ENCODE measurements at places on chromosomes 5 and 9. TPM values are rescaled to one million over a fixed set of nuclear protein-coding genes. Genes with fewer than 3 reads are reported as not detected.

Gene SLC22A4
- total RNA-seq = 0.95 TPM

Gene FOXI1
- total RNA-seq = not detected

DNA sequence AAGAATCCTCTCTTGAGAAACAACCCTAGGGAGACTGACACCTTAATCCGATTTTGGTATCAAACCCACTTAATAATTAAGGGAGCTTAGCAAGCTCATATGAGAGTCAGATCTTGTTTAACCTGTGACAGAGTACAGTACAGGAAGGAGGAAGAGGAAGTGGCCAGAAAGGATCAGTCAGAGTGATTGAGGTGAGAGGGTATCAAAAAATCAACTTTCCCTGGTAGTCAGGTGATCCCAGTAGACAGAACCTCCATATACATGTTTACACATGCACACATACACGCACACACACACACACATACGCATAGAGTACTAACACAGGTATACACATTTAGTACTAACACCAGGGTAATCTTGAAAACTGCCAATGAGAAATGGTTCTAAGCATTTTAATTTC lies 56.8 kb downstream of the GLIS3 start:
- no peak for DNase-seq

Gene GRIA1
- not detected for total RNA-seq

DNA sequence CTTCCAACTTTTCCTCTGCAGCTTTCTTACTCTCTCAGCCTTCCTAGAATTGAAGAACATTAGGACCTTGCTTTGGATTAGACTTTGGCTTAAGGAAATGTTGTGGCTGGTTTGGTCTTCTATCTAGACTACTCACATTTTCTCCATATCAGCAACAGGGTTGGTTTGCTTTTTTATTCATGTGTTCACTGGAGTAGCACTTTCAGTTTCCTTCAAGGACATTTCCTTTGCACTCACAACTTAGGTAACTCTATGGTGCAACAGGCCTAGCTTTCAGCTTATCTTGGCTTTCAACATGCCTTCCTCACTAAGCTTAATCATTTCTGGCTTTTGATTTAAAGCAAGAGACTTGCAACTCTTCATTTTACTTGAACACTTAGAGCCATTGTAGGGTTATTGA lies 153.1 kb downstream of the CCDC192 start:
- DNase-seq = no peak

- DNase-seq = no peak
Measured at GRCh38 chr5:165076686-165077085, 1571.3 kb downstream of the MAT2B start.

DNA sequence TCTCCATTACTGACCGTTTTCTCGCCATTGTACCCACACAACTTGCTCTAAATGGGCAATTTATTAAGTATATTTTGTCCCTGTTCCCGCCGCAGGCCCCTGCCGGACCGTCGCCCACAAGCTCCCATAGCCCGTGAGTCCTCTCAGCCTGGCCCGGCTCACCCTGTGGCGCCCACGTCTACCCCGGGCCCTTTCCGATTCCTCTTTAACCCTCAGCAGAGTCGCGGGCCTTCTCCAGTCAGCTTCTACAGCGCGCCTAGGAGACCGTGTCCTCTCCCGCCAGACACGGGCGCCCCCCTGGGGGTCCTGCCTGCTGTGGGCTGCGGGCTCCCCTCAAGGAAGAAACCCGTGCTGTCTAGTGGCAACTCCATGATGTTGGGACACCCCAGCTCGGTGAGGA lies 57.8 kb upstream of the SPATA31E1 start:
- DNase-seq = no peak

- DNase-seq = no peak
Measured at GRCh38 chr5:14257995-14258403, 114.9 kb downstream of the TRIO start.

Gene NME5
- not detected for total RNA-seq

DNA sequence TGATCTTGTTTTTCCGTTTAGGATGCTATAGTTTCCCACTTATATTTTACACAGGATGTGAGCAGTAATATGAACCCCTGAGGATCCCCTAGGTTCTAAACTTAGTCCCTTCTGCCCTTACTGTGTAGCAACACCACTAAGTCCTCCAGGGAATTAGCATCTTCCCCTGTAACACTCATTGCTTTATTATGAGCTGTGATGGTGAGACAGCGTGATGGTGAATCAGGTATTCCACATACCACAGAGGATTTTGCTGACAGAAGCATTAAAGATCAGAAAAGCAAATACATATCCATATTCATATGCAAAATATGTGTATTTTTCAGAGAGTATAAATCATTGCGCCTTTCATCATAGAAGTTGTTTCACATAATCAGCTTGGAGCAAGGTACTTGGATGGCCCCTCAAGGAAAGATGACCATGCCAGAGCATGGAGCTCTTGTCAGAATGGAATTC lies 317.0 kb downstream of the ICE1 start:
- no peak for DNase-seq

- DNase-seq = no peak
Measured at GRCh38 chr9:130426883-130427282, 17.9 kb upstream of the ASS1 start.

DNA sequence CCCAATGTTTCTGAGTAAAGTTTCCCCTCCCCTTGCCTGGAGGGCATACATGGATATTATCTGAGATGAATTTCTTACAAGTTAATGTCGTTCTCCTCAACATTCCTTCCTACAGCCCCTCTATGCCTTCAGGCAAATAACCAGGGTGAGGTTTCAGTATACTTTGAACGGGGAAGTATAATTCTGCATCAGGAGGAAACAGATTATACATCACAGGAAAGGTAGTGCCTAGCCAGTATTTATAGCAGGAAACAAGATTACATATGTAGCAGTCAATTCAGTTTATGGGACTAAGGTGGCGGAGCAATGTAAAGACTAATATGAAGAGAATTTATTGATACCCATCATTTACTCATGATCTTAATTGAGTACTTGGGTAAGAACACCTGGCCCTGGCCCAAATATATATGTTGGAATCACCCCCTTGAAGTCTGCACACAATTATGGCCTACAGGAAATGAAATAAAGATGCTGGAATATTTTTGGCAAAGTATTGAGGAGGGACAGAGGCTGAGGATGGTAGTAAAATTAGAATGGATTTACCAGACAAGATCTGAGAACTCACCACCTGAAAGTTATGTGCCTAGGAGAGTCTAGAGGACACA lies 661.1 kb downstream of the PTPRD start:
- no peak for DNase-seq

- DNase-seq = no peak
Measured at GRCh38 chr9:114185570-114186490, 30.5 kb downstream of the COL27A1 start.

Gene DUSP1
- 8.9 TPM for total RNA-seq

- DNase-seq = no peak
Measured at GRCh38 chr9:38626006-38626405, 5.6 kb upstream of the ANKRD18A start.

GRCh38 chr9:28832168-28832770 lies 1259.0 kb upstream of the C9orf72 start:
- no peak for DNase-seq

- DNase-seq = no peak
Measured at GRCh38 chr9:14563902-14564624, 129.2 kb downstream of the ZDHHC21 start.

DNA sequence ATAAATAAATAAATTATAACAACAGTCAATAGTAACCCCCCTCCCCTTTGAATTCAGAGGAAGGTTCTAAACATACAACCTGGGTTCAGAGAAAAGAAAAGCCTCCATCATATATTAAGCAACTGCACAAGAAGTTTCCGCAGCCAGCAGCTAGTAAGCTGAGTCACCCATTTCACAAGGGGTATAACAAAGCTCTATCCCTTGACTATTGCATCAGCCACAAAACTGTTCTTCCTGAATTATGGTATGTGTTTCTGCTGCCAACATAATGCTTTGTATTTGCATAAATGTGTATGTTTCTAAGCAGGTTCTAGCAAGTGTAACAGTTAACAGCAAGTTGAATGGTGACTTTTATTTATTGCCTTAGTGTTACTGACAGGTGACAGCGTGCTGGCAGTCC lies 6.8 kb upstream of the CEP120 start:
- DNase-seq = no peak

Gene ARHGEF28
- not detected for total RNA-seq

- no peak for DNase-seq
Measured at GRCh38 chr9:89637787-89638186, 33.0 kb downstream of the GADD45G start.

Gene ACOT12
- not detected for total RNA-seq

DNA sequence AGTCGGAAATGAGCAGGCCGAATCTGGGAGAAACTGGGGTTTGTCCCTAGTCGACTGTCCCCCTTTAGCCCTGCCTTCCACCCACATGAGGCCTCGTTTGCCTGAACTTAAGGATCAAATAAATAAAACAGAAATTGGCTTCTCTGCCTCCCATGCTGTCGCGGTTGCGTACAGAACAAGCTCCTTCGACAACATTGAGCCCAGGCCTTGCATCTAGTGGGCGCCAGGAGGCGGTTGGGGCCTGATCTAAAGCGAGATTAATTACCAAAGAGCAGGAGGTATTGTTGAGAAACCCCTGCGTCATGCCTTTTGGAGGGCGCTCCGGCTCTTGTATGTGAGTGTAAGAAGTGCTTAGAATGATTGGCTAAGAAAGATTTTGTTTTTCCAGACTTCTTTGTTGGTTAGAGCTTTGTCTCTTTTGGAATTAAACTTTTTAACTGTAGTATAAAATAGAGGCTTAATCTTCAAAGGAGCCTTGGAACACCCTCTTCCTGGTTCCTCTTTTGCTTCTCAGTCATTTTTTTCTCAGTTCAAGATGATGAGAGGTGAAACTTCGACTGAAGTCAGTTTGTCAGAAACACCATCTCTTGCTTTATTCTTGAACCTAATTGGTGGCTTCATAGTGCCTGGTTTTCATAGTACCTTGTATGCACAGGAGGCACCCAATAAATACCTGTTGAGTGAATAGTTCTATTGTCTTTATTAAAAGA lies 828 bp downstream of the ATP6V0E1 start:
- peak; percentile 77 for DNase-seq

Gene IL33
- not detected for total RNA-seq

GRCh38 chr9:23850690-23851629 lies 24.9 kb upstream of the ELAVL2 start:
- no peak for DNase-seq

- DNase-seq = no peak
Measured at GRCh38 chr5:4255441-4255840, 659.8 kb downstream of the IRX1 start.

DNA sequence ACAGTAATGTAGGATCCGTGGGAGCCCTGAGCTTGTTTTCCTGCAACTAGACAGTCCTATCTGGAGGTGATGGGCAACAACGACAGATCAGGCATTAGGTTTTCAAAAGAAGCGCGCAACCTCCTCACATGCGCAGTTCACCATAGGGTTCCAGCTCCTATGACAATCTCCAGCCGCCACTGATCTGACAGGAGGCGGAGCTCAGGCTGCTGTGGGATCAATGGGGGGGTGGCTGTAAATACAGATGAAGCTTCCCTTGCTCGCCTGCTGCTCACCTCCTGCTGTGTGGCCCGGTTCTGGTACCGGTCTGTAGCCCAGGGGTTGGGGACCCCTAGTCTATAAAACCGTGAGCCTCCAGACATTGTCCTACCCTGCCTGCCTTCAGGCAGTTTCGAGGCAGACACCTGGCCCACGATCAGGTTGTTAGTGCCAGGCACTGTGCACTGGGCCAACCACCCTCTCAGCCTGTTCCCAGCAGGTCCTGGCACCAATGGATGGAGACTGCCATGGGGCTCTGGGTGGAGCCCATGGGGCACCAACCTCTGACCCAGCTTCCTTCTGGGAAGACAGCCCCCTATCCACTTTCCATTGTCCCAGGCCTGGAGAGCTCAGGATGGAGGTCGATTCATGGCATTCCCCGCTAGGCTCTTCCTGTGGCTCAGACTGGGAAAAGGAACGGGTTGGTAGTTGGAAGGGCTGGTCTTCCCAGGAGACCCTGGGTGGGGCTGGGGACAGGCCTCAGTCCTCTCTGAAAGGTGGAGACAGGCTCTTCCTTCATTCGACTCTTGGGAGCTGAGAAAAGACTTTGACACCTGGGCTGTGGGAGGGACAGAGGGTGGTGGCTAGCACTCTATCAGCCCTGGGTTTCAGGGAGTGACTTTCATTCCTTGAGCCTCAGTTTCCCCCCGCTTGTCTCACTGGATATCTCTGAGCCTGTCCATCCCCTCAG lies 1.7 kb downstream of the ENDOG start:
- no peak for DNase-seq
